ENCODE measurements at places on chromosomes 5 and 9.

DNA sequence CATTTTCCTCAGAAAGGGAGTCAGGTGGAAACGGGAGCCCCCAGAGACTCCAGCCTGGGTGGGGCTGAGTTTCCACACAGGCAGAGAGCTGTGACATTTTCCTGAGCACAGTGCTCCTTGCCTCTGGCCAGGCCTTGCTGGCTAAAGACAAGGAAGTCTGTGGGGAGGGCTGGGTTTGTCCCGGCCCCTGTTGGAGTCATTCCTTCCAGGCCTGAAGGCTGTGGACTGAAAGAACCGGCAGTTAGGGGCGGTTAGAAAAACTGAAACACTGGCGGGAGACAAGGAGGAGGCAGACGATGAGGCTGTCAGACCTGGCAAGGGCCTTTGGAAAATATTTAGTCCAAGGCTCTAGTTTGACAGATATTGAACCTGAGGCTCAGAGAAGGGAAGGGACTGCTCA, 29.9 kb downstream of the COL15A1 start:
- no peak for DNase-seq

- no peak for DNase-seq
Measured at GRCh38 chr5:81181576-81182316, 51.4 kb upstream of the CKMT2 start.

DNA sequence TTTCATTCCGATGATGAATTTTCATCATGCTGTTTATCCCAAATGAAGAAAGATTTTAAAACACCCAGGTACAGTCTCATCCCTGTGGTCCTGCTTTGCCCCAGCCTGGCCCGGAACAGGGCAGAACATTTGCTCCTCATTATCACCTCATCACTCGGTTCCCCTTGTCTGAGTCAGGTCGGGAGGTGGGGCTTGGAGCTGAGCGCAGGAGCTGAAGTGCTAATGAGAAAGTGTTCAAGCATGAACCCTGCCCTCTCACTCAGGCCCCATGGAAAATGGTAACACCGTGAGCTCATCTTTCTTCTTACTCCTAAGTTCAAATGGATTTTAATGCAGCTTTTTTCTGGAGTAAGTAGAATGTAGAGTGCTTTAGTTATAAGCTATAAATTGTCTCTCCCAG, 466.2 kb downstream of the KDM4C start:
- DNase-seq: no peak

DNA sequence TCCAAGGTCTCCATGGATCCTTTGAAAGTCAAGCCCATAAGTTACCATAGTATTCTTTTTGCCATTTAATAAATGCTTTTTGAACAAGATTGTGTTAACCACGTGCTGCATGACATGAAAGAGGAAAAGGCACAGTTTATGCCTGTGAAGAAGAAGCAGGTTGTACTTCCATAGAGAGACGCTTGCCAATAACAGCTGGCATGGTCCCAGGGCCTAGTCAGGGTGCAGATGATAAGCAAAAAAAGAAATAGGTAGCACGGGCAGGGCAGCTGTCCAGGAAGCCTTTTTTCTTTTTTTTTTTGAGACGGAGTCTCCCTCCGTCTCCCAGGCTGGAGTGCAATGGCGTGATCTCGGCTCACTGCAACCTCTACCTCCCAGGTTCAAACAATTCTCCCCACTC, 71.8 kb upstream of the CLINT1 start:
- DNase-seq: no peak

DNA sequence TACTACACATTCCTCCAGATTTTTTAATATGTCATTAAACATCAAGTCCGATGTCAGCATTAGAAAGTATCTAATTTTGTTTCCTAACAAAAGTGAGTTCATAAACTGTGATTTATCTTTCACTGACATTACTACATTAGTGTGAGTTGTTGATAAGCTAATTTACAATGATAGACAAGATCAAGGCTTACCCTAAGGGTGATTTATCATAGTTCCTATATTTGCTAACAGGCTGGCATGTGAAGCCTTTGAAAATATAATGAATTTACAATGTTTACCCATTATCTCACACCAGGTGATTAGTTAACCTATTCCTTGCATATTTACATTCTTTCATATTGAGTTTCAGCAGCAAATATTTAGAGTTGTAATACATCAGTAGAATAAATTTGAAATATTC, 1096.9 kb upstream of the NUDT12 start:
- DNase-seq: no peak

DNA sequence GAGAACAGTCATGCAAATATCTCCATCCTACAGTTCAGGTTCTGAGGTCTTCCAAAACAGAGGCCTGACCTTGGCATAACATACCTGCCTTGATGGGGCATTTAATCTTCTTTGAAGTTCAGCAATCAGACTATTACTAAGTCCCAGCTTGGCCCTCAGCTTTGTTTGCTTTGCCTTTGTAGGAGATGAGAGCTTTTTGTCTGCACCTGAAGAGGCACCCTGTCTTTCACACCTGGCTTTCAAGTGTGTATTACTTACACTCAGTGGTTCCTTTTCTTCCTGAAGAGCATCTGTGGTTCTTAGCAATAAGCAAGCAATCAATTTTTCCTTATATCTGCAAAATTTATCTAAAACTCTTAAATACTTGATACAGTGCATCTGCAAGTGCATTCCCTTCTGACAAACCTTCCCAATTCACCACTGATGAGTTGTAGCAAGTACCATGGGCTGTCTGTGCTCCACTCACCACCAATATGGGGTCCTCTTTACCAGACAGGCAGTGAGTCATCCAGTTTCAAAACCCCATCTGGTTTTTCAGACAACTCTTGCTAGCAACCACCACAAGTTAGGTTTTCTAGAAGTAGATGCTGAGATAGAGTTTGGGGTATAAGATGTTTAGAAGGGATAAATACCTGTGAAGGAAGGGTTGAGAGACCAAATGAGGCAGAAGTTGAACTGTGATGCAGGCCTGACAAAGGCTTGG, 100.2 kb downstream of the HINT1 start:
- no peak for DNase-seq

DNA sequence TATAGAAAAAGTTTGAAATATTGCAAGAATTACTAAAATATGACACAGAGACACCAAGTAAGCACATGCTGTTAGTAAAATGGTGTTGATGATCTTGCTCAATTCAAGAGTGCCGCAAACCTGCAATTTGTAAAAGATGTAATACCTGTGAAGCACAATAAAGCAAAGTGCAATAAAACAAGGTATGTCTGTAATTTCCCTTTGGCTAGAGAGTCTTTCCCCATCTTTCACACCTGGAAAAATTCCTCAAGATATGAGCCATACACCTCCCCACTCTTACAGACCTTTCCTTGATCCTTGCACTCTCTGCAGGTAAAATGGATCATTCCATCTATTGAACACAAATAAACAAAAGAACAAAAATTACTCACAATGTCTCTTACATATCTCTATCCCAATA, 597.8 kb downstream of the EFNA5 start:
- no peak for DNase-seq

DNA sequence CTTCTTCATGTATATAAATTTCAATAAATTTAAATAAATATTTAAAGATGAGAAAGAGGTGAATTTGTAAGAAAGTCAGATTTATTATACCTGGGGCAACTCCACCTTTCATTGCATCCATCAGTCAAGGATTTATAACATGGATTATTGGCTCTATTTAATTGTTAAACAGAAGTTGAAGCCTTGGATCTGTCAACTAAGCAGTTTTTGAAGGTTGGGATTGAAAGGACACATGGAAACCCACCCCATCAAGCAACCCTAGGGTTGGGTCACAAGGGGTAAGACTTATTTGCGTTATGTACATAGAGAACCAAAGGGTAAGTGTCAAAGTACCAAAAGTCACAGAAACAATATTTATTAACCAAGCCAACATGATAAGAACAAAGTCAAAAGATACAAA, 342.5 kb downstream of the ELAVL2 start:
- no peak for DNase-seq

DNA sequence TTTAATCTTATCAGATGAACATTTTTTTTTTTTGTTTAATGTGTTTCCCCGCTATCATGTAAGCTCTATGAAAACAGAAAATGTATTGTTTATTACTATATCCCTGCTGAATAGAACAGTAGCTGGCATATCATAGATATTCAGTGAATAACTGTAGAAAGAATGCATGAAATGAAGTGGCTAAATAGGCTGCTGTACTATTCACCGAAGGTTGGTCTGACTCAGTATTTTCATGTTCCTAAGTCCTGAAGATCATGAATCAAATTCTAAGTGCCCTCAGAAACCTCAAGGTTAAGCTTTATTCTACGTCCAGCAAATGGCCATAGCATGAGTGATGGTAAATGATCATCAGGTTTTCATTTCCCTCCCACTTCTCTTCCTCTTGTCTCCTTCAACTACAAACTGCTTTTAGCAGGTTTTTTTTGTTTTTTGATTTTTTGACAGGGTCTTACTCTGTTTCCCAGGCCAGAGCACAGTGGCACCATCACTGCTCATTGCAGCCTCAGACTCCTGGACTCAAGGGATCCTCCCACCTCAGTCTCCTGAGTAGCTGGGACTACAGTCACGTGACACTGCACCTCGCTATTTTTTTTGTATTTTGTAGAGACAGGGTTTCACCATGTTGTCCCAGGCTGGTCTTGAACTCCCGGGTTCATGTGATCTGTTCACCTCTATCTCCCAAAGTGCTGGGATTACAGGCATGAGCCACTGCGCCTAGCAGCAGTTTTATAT, 19.1 kb upstream of the ZFAND5 start:
- no peak for DNase-seq

DNA sequence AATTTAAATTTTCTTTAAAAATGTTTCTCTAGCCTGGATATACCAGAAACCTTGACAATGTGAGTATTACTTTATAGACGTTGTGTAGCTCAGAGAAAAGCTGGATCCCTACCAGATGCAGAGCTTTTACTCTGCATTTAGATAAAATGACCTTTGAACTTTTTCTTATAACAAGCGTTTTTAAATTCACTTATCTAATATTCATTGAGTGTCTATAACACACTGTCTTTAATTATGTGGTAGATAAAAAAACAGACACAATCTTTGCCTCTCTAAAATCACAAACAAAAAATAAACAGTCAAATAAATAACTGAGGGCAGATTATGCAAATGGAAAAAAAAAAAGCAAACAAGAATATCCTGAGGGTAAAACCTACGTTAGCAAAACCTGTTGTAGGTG, 773.6 kb downstream of the CDH12 start:
- DNase-seq: no peak

DNA sequence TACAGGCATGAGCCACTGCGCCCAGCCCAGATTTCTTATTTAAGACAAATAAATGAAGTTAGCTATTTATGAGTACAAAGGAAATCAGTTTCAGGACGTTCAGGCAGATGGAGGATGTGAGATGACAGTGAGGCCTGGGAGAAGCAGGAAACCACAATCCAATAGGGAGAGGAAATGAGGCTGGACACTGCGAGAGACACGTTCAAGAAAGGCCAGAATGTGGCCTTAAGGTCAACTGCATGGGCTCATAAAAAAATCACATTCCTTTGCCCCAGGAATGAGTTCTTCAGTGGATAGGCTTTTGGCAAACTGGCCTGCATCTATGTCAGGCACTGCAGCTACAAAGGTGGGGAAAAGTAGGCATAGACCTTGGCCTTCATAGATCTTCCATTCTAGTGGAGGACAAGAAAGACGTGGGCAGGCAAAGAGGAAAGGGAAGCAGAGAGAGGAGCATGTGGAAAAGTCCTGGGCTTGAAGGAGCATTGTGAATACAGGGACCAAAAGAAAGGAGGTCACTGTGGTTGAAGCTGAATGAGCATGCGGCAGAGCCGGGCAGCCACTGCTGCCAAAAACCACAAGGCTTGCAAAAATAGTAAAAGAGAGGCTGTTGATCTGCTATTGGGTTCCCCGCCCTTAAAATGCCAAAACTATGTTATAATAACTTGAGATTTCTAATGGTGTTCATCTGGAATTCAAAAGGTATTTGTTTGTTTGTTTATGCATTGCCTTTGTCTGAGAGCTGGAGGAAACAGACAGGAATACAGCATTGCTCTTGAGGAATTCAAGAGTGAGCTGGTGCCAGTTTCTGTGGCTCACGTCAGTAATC, 133.0 kb downstream of the GNA14 start:
- DNase-seq: no peak

DNA sequence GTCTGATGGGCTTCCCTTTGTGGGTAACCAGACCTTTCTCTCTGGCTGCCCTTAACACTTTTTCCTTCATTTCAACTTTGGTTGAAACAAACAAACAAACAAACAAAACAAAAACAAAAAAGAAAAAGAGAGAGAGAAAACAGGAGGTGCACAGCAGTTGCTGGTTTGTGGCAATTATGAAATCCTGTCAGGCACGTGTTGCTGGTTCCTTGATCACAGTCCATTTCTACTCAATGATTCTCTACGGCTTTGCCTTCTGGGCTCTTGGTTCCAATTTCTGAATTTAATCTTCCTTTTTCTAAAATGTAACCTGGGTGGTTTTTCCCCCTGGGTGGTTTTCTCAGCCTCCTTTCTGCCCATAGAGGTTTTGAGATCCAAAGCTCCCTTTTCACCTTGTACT, 17.8 kb upstream of the PANK3 start:
- no peak for DNase-seq

GRCh38 chr5:148224117-148224742, 14.1 kb upstream of the MARCOL start:
- DNase-seq: no peak

DNA sequence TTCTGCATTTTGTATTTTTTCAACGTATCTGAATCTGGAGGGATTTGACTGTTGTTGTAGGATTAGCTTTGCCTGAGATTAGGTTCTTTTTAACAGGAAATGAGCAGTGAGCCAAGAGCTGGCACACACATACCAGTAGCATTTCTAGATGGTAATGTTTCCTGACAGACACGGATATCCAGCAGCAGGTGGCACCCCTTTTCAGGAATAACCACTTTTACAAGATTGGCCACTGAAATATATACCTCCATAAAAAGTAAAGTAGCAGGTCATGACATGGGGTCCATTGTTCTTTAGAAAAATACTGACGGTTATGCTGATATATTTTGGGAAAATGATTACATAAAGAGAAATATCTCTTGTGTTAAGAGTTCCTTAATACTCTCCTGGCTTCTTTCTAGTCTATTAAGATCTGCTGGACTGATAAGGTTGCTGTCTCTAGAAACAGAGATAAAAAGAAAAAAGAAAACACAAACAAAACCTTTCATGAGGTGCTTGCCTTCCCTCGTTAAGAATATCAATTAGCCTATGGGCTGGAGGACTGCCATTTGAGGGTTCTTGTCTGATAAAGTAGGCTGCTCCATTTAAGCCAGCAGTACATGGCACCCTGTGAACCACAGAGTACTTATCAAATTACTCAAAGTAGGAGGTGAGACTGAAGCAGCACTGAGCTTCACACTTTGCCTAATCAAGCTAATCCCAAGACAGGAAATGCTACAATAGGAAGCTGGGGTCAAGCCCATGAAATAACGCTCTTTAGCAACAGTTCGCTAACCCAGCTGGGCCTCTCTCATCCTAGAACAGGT, 101.6 kb upstream of the PCA3 start:
- no peak for DNase-seq

GRCh38 chr9:1052365-1053281, 2.5 kb downstream of the DMRT2 start:
- DNase-seq: no peak

- DNase-seq: no peak
Measured at GRCh38 chr5:138869763-138870500, 5.2 kb downstream of the LRRTM2 start.

- no peak for DNase-seq
Measured at GRCh38 chr5:22295832-22296231, 557.3 kb downstream of the CDH12 start.

- no peak for DNase-seq
Measured at GRCh38 chr5:124262991-124263571, 483.4 kb downstream of the ZNF608 start.

GRCh38 chr9:126861707-126862103, 1.3 kb downstream of the ZBTB34 start:
- no peak for DNase-seq

GRCh38 chr9:128247226-128247803, 28.5 kb downstream of the GOLGA2 start:
- no peak for DNase-seq
